ENCODE measurements at places on chromosomes 4 and X.

- DNase-seq = no peak
Observed at GRCh38 chr4:44704673-44705072, 21.7 kb downstream of the GNPDA2 start.

DNA sequence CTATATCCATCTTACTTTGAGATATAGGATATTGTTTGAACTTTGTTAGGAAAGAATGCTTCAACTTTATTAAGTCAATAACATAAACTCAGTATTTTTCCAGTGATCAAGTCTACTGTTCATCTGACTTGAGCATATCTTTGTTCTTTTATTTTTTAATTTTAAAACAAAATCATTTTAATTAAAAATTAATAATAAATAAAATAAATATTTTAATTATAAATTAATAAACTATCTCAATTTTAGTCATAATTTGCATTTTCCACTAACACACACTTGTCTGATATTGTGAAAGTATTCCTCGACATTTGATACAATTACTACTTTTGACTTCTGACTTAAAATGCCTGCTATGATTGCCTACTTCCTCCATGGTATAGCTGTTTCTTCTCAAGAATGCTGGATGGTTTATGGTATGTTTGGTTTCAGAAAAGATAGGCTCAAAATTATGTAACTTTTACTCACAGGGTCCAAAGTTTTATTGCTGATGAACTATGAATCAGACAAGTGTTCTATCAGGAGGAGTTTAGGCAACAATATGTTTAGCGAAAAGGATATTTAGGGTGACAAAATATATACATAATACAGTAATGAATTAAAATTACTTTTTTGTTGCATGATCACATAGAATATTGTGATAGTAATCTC lies 1132.3 kb upstream of the PCDH10 start:
- no peak for DNase-seq

DNA sequence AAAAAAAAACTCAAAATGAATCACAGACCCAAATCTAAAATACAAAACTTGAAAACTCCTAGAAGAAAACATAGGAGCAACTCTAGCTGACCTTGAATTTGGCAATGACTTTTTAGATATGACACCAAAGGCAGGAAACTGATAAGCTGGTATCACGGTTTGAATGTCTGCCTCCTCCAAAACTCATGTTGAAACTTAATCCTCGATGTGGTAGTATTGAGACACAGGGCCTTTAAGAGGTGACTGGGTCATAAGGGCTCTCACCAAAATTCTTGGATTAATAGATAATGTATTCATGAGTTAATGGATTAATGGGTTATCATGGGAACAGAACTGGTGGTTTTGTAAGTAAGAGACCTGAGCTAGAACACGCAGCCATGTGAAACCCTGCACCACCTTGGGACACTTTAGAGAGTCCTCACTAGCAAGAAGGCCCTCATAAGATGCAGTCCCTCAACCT lies 40.5 kb downstream of the FRYL start:
- no peak for DNase-seq

DNA sequence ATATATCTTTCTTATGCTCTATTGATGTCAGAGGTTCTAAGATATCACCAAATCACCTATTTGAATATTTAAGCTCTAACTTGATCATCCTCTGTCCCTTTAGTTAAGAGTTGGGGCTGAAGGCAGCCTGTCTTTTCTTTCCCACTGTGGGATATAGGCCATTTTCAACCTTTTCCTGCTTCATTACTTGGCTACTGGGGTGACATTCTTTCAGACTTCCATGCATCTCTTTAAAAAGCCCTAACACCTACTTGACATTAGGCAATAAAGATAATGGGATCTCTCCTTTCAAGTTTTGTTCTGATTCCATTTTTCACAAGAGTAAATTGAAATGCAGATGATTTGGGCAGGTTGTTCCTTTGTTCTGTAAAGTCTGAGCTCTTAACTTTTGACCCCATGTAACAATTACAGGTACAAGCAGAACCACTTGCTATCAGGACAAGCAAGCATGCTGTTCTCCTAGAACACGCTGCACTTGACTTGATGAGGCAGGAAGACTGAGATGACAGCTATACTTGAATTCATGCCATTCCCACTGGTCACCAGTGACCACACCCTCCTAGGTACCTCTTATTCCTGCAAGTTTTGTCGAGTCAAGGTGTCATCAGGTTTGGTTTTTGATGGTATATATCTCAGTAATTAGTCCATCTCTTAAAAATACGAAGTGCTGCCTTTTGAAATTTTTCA lies 18.2 kb downstream of the HOPX start:
- DNase-seq = no peak

GRCh38 chr4:73856518-73856917 lies 3.4 kb downstream of the PF4V1 start:
- DNase-seq = no peak

DNA sequence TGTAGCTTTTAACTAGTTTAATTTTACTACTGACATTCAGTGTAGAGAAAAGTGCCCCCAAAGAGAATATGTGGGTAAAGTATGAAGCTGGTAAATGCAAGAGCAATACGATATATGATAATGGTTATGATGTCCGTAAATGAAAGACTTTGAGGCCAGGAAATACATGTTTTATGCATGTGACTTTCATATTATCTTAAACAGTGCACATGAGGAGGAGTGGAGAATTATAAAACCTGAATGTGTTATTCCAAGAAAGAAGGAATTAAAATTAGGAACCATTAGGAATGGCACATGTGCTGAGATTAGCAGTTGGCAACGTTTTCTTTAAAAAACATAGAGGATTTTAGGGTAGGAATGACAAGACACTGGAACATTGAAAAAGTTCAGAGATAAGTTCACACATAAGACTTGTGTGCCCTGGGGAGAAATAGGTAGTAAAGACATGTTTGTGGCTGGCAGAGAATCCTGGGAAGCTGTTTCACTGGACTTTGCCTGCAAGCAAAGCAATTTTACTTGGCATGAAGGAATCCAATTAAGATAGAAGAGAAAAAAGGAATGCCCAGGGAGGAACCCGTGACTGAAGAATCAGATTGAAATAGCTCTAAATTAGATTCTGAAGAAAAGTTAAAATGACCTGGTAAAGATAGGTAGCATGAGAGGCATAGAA lies 20.0 kb downstream of the GK start:
- DNase-seq = no peak

DNA sequence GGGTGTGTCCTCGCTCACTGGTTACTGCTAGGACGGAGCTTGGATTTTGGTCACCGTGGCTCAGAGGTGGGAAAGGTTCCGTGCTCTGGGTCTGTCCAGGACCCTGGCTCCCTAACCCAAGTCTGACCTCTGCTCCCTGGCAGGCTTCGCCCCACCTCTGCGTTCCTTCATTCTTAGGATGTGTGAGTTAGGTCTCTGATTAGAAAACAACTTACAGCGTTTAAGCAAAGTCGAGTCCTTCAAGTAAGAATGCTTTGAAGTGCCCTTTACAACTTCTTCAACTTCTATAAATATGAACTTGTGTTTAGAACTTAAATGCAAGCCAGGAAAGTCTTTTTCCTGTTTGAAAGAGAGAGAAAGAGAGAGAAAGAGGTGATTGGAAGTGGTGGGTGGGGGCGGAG lies 891 bp downstream of the TLR2 start:
- DNase-seq = peak; percentile 1

- no peak for DNase-seq
Observed at GRCh38 chrX:150268839-150269355, 94.2 kb upstream of the MAMLD1 start.

- no peak for DNase-seq
Observed at GRCh38 chr4:1176398-1177273, 4.3 kb upstream of the SPON2 start.

- no peak for DNase-seq
Observed at GRCh38 chr4:94849901-94850300, 92.1 kb downstream of the BMPR1B start.

GRCh38 chr4:185576962-185577950 lies 41.9 kb upstream of the PDLIM3 start:
- no peak for DNase-seq

DNA sequence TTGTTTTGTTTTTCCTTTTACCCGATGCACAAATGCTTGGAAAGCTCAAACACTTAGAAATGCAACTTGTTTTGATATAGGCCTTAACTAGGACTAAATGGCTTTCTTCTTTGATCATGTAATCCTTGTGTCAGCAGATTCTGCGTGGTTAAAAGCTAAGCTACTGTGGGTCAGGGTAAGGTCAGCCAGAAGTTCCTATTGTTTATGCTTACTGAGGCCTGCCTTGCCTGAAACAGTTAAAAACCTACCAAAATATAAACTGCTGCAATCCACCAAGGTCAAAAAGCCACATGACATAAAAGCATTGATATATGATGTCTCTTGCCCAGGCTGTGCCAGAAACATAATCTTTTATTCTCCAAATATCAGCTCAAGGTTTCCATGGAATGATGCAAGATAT lies 223.4 kb downstream of the FAM47B start:
- no peak for DNase-seq

GRCh38 chr4:159398236-159398638 lies 295.4 kb downstream of the RAPGEF2 start:
- DNase-seq = no peak

GRCh38 chr4:20445933-20446723 lies 194.4 kb downstream of the SLIT2 start:
- DNase-seq = no peak

DNA sequence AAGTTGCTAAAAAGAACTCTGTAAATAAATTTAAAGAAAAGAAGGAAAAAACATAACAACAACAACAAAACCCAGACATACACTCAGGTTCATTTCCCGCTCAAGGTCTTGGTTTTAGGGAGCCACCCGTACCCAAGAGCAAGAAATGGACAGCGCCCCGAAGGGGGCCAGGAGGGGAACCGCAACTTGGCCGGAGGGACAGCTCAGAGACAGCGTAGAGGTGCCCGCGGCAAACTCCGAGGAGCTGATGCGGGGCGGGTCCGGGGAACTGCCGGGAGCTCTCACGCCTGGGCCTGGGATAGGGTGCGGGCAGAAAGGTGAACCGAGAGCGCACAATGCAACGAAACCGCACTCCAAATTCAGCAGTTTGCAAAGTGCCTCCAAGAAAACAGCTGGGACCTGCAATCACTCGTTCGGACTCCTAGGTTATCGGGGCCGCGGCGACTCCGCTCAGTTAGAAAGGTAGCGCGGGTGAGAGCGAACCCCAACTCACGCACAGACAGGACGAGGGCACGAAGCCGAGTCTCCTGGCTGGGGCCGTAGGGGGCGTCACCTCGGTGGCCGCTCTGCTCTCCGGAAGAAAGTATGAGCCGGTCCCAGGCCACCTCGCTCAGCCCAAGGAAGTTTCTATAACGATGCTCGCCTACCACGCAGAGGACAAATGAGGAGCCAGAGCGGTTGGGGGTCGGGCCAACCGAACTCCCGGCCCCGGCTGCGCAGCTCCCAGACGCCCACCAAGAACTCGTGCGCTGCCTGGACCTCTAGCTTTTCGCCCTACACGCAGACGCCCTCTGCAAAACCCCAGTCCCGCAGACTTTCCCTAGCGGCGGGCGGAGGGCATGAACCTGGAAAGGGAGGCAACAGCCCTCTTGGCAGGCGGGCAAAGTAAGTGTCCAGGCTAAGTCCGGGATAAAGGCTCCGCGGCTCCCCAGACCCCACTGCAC lies 1.4 kb downstream of the NDNF start:
- DNase-seq = peak; percentile 12

DNA sequence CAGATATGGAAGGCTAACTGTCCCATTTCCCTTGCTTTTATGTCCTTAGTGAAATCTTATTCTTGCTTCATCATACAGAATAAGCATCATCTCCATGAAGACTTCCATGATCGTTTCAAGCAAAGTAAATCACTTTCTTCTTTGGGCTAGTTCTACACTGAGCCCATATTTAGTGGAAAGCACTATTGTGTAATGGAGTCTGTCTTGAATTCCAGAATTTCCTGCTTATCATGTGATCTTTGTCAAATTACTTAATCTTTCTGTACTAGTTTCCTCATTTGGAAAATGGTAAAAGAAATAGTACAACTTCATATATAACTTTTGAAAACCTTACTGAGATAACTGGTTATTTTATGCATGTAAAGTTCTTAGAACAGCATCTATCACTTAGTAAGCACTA lies 7.6 kb downstream of the ANAPC10 start:
- DNase-seq = no peak

DNA sequence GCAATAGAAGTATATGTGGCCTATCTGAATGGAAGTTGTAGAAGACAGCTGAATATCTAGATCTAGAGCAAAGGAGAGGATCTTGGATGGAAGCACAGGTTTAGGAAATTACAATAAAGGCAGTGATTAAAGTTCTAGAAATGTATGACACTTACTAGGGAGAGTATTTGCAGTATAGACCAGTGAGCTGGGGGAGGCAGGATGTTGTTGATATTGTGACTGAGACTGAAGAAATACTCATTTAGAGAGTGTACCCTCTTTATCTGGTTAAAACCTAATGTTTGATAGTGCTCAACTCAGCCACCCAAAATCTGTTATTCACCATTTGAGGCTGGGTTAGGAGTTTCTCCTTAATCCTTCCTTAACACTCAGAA lies 439.5 kb downstream of the GRXCR1 start:
- DNase-seq = no peak

GRCh38 chr4:163930086-163930485 lies 435.6 kb downstream of the TMA16 start:
- no peak for DNase-seq

- DNase-seq = no peak
Observed at GRCh38 chrX:67044029-67044653, 405.3 kb upstream of the EDA2R start.

DNA sequence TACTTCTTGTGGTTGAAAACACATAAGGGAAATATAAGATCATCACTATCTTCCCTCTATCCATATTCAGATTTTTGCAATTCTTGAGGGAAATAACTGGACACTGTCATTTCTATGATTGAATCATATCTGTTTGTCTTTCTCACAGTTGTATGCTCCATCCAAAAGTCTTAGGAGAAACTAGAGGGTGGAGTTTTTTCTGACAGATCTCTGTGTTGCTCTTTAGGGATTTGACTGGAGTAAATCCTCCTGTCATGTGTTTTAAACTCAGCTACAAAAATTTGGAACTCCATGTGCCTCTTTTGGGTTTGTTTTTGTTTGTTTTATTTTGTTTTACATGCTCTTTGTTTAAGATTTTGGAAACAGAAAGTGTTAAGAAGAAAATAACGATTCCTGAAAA lies 136.5 kb downstream of the SPATA18 start:
- DNase-seq = no peak

- no peak for DNase-seq
Observed at GRCh38 chrX:40945361-40945713, 139.9 kb upstream of the USP9X start.

- no peak for DNase-seq
Observed at GRCh38 chrX:132986556-132986955, 28.1 kb upstream of the HS6ST2 start.

DNA sequence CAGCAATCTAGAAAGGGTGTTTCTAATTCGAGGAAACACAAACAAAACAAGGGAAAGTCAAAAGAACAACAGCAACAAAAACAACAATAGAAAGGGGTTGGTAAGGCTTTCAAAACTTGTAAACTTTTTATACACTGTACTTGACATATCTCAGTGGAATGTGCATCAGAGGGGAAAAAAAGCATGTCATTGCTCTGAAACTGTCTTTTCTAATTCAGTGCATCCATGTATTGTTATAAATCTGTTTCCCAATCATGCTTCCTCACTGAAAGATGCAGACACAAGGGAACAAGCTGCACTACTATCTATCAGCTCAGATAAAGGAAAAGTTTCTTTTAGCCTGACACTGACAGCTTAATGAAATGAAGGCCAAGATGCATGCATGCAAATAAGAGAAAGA lies 44.2 kb upstream of the PCDH18 start:
- DNase-seq = no peak
